ENCODE measurements at places on chromosomes 2 and 18.

DNA sequence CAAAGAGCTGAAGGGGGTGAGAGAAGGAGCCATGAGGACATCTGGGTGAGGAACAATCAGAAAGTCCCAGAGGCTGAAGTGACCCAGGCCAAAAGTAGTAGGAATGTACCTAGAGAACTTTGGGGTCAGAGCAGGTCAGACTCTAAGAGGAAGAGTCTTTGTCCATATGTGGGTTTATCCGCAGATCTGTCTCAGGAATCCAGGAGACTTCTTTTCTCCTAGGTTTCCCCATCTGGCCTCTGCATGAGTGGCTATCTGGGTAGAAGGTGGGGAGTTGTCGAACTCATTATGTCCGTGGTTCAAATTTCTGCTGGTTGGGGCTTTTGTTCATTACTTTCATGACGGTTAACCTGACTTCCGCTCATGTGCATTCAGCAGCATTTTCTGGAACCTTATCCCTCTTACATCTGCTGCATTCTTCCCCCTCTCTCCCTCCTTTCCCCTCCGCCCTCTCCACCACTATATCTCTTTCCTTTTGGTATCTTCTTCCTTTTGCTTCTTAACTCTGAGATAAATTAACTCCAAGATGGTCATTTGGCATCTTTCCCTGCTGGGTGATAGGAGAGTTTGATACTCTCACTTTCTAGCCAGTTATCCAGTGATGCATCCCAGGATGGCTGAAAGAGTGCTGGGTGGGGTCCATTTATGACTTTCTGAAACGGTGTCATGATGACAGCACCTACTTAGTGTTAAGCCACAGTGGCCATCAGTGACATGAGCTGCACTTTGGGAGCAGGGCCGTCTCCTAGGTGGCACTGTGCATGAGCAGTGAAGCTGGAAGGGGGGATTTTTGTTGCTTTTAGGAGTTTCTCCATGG, 2.1 kb downstream of the LIPG start:
- no peak for DNase-seq

DNA sequence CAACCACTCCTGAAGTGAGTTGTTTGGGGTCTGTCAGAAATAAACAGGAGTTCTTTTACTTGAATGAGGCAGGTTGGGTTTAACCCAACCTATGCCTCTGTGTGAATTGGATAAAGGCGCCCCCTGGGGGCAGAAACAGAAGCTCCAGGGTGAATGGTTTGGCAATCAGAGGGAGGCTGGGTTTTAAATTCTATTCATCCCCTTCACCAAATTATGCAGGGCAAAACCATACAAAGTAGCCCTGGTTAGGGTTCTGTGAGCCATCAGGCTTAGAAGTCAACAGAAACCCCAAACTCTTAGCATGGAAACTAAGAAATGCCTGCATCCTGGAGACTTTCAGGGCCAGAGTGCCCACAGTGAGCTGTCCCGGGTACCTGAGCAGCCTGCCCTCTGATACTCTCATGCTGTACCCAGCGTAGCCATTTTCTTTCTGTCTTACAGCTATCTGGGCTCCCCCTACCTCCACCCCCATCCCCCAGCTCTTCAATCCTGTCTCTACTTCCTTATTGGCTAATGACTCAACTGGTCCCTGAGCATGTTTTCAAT, 241.5 kb downstream of the ICOS start:
- peak; percentile 26 for DNase-seq

DNA sequence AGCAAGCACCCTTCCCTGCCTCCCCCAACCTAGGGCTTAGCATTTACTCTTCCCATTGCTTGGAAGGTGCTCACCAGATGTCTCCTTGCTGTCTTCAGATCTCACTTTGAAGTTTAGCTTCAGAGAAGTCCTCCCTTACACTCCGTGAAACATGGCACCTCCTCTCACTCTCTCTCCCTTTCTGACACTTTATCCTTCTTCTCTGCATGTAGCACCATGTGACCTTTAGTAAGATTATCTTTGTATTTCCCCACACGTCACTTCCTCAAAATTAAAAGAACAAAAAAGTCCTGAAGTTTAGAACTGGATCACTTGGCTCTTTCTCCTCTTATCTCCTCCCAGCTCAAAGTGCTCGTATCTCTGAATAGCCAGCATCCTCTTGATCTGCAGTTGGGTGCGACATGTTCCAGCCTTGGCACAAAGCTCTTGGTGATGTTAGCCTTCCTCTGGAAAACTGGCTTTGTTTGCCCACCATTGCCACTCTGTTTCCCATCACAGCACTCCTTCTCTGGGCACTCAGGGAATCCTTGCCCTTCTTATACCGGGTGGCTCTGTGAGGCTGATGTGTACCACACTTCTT, 40.6 kb upstream of the EPAS1 start:
- no peak for DNase-seq

GRCh38 chr2:101958061-101958460, 33.7 kb upstream of the IL1R2 start:
- no peak for DNase-seq

GRCh38 chr2:99660616-99661406, 171.0 kb upstream of the REV1 start:
- no peak for DNase-seq

GRCh38 chr2:147782141-147782930, 62.5 kb upstream of the ACVR2A start:
- DNase-seq: no peak

GRCh38 chr2:181575024-181575649, 81.8 kb downstream of the CERKL start:
- no peak for DNase-seq

DNA sequence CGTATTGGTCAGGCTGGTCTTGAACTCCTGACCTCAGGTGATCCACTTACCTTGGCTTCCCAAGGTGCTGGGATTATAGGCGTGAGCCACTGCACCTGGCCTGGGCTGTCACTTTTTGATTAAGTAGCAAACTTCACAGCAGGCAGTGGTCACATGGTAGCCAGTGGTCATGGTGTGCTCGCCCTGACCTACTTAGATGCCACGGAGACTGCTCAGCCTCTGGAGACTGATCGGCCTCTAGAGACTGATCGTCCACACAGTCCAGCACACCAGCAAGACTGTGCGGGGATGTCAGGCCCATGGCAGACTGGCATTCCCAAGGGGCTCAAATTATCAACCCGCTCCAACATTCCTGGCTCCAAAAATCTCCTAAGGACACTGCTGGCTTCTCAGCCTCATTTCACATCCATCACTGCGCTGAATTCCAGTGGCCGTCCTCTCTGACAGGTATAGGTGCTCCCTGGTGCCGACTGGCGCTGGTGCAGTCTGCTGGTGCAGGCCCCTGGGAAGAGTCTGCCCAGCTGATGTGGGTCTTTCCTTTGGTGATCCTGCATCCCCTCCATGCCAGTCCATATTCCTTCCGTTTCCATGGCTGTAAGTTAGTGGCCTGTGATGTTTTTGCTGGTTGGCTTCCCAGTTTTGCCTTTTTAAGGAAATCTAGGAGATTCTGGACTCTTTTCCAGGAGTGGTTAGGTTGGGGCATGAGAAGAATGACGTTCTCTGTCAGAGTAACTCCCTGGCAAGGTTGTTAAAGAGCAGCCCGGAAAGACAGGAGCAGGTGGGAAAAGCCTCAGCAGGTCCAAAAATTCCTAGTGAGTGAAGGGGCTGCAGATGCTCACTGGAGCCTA, 374.5 kb upstream of the HS6ST1 start:
- no peak for DNase-seq

- no peak for DNase-seq
Observed at GRCh38 chr2:188303363-188304031, 11.8 kb downstream of the GULP1 start.

DNA sequence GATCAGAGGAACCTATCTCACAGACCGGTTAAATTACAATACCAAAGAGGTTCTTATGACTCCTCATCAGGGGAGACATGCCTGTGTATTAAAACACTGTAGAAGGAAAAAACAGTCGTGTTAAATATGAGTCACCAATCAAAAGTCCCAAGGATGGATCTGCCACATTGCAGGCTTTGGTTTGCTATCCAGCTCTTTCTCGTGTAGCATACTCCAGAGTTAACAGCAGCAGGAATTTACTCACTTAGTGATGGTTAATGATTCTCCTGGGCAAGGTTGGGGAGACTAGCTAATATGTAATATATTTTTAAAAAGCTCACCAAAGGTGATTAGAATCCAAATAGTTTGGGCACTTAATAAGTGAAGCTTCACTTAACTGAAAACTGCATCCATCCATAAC, 109.7 kb downstream of the MBD5 start:
- no peak for DNase-seq

DNA sequence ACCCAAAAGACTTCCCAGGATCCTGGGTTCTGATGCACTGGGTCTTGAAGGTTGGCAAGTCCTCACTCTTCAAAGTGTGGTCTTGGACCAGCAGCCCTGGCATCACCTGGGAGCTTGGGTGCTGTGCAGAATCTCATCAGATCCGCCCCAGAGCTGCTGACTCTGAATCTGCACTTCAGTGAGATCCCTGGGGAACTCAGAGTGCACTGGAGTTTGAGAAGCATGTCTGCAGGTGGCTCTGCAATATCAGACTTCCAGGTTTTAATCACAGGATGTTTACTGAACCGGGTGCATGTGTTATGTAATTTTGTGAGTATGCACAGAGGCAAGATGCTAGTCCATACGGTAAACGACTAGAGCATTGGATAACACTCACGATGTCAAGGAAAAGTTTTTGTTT, 58.0 kb upstream of the BOD1L2 start:
- DNase-seq: no peak

Data from stimulated activated CD8-positive, alpha-beta memory T cell treated with anti-CD3 and anti-CD28 coated beads, Interleukin-15, amount 100 ng/mL, for 4 hours (primary cell).